ENCODE measurements at places on chromosomes 2 and 18.

GRCh38 chr2:157876066-157876785, at the start of gene ACVR1:
Gene ACVR1 (minus strand): TSS chr2:157876330. CDS start chr2:157799493, 76,837 bp downstream.
- DNase-seq: peak; percentile 92

GRCh38 chr2:98297817-98298682, 48.2 kb upstream of the CNGA3 start:
- DNase-seq: no peak

DNA sequence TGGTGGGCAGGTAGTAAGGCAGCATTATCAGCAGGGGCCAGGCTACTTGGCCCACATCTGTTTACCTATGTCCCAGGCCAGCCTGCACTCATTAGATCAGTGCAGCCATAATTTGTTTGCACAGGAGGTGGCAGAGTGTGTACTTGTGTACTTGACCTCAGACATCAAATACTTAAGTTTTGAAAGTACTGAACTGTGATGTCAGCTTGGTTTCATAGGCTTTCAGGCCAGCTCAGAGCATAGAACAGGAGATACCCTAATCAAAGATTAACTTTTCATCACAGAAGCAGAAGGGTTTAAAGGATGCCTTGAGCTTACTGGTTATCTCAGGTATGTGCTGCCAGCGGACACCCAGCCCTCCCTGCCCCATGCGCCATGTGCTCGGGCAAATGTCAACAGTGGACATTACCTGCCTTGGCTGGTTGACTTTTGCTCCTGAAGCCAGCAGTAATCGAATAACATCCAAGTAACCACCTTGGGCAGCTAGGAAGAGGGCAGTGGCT, 33.2 kb downstream of the ANKRD29 start:
- no peak for DNase-seq

DNA sequence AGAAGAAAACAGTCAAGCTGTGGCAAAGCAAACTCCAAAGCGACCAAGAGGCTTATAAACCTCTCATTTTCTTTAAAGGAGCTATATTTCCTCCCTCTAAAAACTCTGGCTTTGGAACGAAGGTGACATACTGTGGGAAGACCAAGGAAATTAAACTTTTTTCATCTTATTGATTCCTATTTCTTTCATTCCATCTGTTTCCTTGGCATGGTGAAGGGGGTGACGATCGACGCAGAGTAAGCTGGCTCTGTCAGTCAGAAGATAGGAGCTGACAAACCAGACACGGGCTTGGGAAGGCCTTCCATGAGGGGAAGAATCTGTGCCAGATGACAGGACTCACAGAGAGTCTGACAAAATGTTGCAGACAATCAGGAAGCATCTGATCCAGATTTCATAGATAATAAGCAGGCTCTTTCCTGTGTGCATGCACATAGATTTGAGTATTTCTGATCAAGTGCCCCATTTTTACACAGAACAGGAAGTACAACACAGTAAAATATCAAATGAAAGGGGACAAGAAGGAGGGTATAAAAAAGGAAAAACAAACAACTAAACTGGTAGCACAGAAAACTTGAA, 261.7 kb downstream of the SATB2 start:
- DNase-seq: no peak

GRCh38 chr2:47645246-47645645, 137.7 kb upstream of the MSH6 start:
- no peak for DNase-seq

DNA sequence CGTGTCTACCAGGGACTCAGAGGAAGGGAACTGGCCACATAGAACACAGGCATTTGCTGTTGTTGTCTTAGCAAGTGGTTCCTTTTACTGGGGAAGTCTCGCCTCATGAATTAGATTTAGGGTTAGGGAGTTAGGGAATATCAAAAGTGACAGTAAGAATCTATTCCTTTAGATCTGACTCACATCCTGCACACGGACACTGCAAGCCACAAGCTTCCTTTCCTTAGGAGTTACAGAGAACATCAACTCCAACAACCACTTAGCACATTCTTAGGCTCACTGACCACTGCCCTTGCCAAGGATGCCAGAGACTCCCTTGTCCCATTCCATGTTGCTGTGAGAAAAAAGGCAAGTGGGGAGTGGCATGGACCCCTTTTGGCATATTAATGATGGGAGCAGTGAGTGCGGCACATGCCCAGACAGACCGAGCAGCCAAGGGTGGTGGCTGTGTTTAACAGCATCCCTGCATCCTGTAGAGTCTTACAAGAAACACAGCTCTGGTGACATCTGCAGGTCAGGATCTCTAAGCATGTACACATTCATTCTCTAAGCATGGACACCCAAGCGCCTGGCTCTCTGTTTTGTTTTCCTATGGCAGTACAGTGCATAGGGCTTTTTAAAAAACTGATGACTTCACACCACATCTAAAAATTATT, 745.6 kb upstream of the RAB6C start:
- DNase-seq: peak; percentile 20
